Type B pancreatic cell (in vitro differentiated cells): ENCODE measurements at places on chromosomes 11 and 22. TPM values are rescaled to one million over a fixed set of nuclear protein-coding genes. Genes with fewer than 3 reads are reported as not detected.

BAIAP2L2 gene
- total RNA-seq, result 4.5 and 12.1 TPM in 2 replicates

CAPN1 gene
- total RNA-seq, result 225 and 505 TPM in 2 replicates

MMP12 gene
- 0.27 TPM in 1 of 2 replicates, not detected in the other for total RNA-seq

DNA sequence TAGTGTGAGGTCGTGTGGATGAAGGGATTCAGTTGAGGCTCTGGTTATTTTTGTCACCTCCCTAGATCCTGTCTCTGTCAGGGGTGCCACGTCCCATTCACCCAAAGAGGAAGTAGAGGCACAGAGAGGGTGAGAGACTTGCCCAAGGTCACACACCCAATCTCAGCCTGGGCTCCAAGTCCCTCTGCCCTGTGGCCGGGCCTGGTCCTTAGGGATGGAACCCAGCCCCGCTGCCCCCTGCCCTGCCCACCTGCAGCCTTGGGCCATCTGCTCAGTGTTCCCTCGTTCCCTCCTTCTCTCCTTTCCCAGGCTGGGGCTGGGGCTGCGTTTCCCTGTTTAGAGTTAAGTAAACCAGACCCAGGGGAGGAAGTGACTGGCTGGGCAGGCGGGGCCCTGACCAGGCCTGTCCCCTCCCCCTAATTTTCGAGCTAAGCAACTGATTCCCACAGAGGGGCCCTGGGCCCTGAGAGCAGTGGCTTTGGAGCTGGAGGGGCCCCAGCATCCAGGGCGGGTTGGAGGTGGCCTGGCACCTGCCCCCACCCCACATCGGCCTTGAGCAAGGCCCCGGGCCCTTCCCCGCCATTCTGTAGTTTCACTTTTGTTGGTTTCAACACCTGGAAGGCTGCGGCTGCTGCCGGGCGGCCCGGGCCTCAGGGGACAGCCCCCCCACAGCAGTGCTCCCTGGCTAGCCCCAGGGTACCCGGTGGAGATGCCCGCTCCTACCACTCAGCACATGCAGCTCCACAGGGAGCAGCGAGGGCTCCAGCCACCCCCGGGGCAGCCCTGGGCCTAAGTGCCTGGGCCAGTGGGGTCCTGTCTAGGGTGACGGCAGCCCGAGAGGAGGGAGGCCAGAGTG is 1.5 kb downstream of the TCIRG1 start:
- H3K27ac ChIP-seq, result peak overlapping the region; percentile 82
- DNase-seq, result peak; percentile 71
- H3K4me3 ChIP-seq, result peak overlapping the region; percentile 80
- H3K36me3 ChIP-seq, result no peaks in the 10 kb centered on the region
- peaks cover 7% of the 10 kb centered on the region for H3K4me1 ChIP-seq
- no peaks in the 10 kb centered on the region for H3K27me3 ChIP-seq

GRCh38 chr11:46315783-46316563 is 31.3 kb upstream of the DGKZ start:
- H3K4me1 ChIP-seq, result peaks cover 8% of the 10 kb centered on the region
- no peaks in the 10 kb centered on the region for H3K27me3 ChIP-seq
- no peak for DNase-seq

DNA sequence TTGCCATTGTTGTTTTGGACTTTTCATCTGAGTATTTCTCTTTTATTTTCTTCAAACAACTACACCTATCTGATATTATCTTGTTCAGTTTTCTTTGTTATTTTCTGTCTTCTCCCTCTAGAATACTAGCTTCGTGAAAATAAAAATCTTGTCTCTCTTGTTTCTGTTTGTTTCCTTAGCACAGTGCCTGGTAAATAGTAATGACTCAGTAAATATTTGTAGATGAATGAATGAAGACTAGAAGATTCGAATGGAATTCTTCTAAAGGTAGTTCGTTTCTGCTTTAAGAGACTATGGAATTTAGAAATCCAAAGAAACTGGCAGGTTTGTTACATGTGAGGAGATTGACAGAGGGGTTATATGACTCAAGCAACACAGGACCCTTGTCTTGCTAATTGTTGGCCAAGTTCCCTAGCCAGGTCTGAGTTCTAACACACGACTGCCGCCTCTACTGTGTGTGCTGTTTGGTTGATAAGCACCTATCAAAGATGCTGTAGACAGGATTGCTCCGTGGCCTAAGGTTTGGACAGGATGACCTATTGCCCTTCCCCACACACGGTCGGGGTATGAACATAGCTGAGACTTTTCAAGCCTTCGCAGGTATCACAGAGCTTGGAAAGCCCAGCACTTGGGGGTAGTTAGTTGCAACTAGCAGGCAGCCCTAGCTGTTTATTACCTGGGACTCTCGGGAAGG is 831 bp upstream of the TMEM135 start:
- peak overlapping the region; percentile 92 for H3K27ac ChIP-seq
- peaks cover 14% of the 10 kb centered on the region for H3K36me3 ChIP-seq
- peaks cover 27% of the 10 kb centered on the region for H3K4me1 ChIP-seq
- peak overlapping the region; percentile 99 for H3K4me3 ChIP-seq

RASSF10 gene
- 8.6 and 13.8 TPM in 2 replicates for total RNA-seq

NAV2 gene
- total RNA-seq, result 34.3 and 54.2 TPM in 2 replicates

DNA sequence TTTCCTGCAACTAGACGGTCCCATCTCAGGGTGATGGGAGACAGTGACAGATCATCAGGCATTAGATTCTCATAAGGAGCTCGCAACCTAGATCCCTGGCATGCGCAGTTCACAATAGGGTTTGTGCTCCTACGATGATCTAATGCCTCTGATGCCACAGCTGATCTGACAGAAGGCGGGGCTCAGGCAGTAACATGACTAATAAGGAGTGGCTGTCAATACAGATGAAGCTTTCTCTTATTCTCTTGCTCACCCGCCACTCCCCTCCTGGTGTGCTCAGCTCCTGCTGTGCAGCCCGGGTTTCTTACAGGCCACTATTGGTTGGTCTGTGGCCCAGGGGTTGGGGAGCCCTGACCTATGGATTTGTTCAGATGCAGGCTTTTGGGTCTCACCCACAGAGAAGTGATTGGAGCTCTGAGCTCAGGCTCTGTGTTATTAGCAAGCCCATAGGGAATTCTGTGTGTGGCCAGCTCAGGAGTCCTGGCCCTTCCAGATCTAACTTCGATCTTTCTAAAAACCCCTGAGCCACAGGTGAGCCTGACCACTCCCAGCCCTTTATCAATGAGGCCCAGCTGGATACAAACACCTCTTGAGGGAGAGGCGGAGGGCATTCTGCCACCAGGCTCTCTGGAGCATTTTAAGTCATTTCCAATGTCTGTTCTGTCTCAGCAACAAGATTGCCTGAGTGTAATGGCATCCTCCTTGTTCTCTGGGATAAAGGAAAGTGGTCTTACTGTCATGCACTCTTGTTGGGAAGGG is 351.8 kb downstream of the BUD13 start:
- no peak overlapping the region for H3K4me3 ChIP-seq
- H3K4me1 ChIP-seq, result peaks cover 31% of the 10 kb centered on the region
- peaks cover 8% of the 10 kb centered on the region for H3K27me3 ChIP-seq
- no peak overlapping the region for H3K27ac ChIP-seq

GRCh38 chr11:31877083-31877482 is 66.0 kb upstream of the PAX6 start:
- peaks cover 18% of the 10 kb centered on the region for H3K4me1 ChIP-seq
- H3K4me3 ChIP-seq, result no peak overlapping the region
- no peak overlapping the region for H3K27ac ChIP-seq
- H3K36me3 ChIP-seq, result no peaks in the 10 kb centered on the region

ABTB2 gene
- total RNA-seq, result 9.0 and 13.5 TPM in 2 replicates

GRCh38 chr22:22687638-22688500 is 43.5 kb downstream of the GGTLC2 start:
- no peaks in the 10 kb centered on the region for H3K36me3 ChIP-seq
- DNase-seq, result no peak

DNA sequence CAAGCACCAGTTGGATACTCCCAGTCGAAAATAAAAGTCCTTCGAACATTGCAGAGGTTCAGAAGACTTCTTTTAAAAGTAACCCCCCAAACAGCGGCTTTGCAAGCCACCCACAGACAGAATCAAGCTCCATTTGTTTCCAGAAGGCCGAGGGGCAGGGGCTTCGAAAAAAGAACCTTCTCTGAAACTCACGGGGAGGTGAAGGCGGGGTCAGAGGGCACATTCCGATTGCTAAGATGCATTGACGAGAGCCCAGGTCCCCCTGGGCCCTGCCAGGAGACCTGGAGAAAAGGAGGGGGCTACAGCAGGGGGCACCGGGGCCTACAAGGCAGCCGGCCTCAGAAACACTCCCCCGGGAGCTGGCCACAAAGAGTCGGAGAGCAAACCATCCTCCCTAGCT is 306.8 kb downstream of the MN1 start:
- H3K27ac ChIP-seq, result peak overlapping the region; percentile 26
- no peaks in the 10 kb centered on the region for H3K27me3 ChIP-seq
- H3K4me1 ChIP-seq, result peaks cover 31% of the 10 kb centered on the region
- H3K36me3 ChIP-seq, result peaks cover 11% of the 10 kb centered on the region
- H3K4me3 ChIP-seq, result peak overlapping the region; percentile 22
- no peak for DNase-seq

CALCA gene
- total RNA-seq, result 0.86 and 1.2 TPM in 2 replicates

SLC22A6 gene
- 1.5 TPM in 1 of 2 replicates, not detected in the other for total RNA-seq

GRCh38 chr11:35082321-35083180 is 56.4 kb upstream of the CD44 start:
- peaks cover 21% of the 10 kb centered on the region for H3K4me1 ChIP-seq
- no peak overlapping the region for H3K27ac ChIP-seq
- H3K27me3 ChIP-seq, result peaks cover 4% of the 10 kb centered on the region
- H3K36me3 ChIP-seq, result peaks cover 3% of the 10 kb centered on the region
- H3K4me3 ChIP-seq, result no peak overlapping the region

- DNase-seq, result no peak
- H3K36me3 ChIP-seq, result peaks cover 10% of the 10 kb centered on the region
- no peak overlapping the region for H3K27ac ChIP-seq
- H3K4me1 ChIP-seq, result peaks cover 10% of the 10 kb centered on the region
- H3K4me3 ChIP-seq, result no peak overlapping the region
- H3K27me3 ChIP-seq, result no peaks in the 10 kb centered on the region
Observed at GRCh38 chr11:35750981-35751663, 88.5 kb downstream of the TRIM44 start.

DNA sequence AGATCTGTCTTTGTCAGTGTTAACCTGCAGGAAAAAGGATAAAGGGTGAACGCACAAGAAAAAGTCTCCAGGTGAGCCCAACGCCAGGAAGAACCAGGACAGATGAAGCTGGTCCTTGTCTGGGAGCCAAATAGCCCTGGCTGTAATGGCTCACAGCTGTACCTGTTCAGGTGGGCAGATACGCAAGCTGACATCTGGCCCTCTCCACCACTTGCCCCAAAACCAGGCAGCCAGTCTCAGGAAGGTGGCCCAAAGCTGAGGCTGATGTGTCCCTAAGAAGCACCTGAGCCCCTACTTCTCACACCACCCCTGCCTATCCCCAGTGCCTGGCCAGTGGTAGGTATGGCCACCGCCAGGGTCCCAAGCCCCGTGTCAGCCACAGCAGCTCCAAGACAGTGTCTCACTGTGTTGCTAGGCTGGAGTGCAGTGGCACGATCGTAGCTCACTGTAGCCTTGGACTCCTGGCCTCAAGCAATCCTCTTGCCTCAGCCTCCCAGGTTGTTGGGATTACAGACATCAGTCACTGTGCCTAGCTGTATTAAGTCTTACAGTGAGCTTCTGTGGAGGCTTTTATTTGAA is 14.8 kb downstream of the TOP3B start:
- H3K36me3 ChIP-seq, result peaks cover 7% of the 10 kb centered on the region
- H3K4me1 ChIP-seq, result no peaks in the 10 kb centered on the region
- no peaks in the 10 kb centered on the region for H3K27me3 ChIP-seq

DNA sequence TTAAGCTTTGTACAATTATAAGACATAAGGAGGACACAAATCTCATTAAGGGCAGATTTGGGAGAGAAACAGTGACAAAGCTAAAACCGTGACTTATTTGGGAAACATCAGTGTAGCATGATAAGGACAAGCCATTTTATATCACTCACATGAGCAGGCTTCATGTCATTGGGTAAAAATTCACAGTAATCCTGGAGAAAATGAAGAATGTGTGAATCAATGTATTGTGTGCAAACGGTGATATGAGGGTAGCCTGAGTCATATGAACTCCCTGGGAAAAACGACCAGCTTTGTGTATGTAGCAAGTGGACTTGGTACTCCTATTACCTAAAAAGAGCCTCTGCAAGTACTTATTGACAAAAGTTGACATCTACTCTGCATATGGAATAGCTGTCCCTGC is 6.0 kb upstream of the TRIM34 start:
- H3K4me1 ChIP-seq, result peaks cover 13% of the 10 kb centered on the region
- H3K27ac ChIP-seq, result no peak overlapping the region
- no peak for DNase-seq
- H3K4me3 ChIP-seq, result no peak overlapping the region
- H3K27me3 ChIP-seq, result no peaks in the 10 kb centered on the region

GRCh38 chr11:64765851-64766665 is 6.3 kb upstream of the PYGM start:
- H3K4me1 ChIP-seq, result peaks cover 38% of the 10 kb centered on the region
- no peaks in the 10 kb centered on the region for H3K27me3 ChIP-seq
- H3K36me3 ChIP-seq, result peaks cover 44% of the 10 kb centered on the region

PPP2R1B gene
- total RNA-seq, result 48.1 and 52.3 TPM in 2 replicates

DNA sequence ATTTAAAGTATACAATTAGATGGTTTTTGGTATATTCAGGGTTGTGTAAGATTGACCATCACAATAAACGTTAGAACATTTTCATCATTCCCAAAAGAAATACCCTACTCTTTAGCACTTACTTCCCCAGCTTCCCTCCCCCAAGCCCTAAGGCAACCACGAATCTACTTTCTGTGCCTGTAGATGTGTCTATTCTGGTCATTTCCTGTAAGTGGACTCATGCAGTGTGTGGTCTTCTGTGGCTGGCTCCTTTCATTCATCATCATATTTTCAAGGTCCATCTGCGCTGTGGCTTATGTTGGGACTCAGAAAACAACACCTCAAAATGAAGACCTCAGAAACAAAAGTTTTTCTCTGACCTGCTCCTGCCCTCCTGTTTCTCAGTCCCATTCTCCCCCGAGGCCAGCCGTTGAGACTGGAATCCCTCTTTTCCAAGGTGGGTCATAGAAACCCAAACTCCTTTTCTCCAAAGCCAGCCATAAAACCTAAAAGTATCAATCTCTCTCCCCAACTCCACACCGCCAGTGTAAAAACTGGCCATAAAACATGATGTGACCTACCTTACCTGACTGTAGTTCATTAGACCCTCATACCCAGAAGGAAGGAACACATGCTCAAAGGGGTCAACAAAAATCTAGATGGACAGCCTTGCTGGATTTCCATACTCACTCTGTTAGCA is 12.9 kb upstream of the TMPRSS13 start:
- peaks cover 4% of the 10 kb centered on the region for H3K36me3 ChIP-seq
- no peak for DNase-seq
- no peaks in the 10 kb centered on the region for H3K27me3 ChIP-seq

PATE4 gene
- not detected in 2 replicates for total RNA-seq

DNA sequence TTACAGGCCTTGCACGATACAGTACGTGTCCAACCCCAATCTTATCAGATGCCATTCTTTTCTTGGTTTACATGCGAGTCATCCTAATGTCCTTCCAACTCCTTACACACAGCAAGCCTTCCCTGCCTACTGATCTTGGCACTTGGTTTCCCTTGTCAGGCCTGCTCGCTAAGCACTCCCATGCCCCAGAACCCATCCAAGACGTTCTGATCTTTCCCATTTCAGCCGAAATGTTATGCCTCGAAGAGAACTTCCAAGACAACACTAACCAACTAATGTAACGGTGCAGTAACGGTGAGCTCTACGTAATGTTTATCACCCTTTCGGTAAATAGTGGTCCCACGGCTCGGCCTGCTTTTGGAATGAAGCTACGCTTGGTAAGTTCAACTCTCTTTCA is 521 bp downstream of the PES1 start:
- peaks cover 17% of the 10 kb centered on the region for H3K27me3 ChIP-seq
- no peak for DNase-seq
- H3K4me3 ChIP-seq, result no peak overlapping the region
- H3K27ac ChIP-seq, result no peak overlapping the region
- no peaks in the 10 kb centered on the region for H3K4me1 ChIP-seq
- peaks cover 8% of the 10 kb centered on the region for H3K36me3 ChIP-seq

SERPINH1 gene
- 151 and 229 TPM in 2 replicates for total RNA-seq

GRCh38 chr11:100970283-100971164 is 159.1 kb downstream of the PGR start:
- DNase-seq, result no peak
- no peaks in the 10 kb centered on the region for H3K27me3 ChIP-seq
- no peak overlapping the region for H3K27ac ChIP-seq
- peaks cover 19% of the 10 kb centered on the region for H3K36me3 ChIP-seq
